ENCODE measurements at places on chromosomes 11 and 22.
A peak's percentile ranks its signal among the peaks of the same experiment; 100 is the strongest.

- no peak overlapping the region for H3K4me3 ChIP-seq
- H3K36me3 ChIP-seq, result peaks cover 13% of the 10 kb centered on the region
- no peaks in the 10 kb centered on the region for H3K27me3 ChIP-seq
- H3K4me1 ChIP-seq, result peaks cover 46% of the 10 kb centered on the region
- no peak overlapping the region for H3K27ac ChIP-seq
Measured at GRCh38 chr22:20573176-20573832, 65.9 kb downstream of the MED15 start.

- no peaks in the 10 kb centered on the region for H3K4me1 ChIP-seq
- H3K4me3 ChIP-seq, result no peak overlapping the region
- H3K27me3 ChIP-seq, result no peaks in the 10 kb centered on the region
- no peaks in the 10 kb centered on the region for H3K36me3 ChIP-seq
- H3K27ac ChIP-seq, result no peak overlapping the region
- DNase-seq, result no peak
Measured at GRCh38 chr11:79296141-79296540, 144.7 kb downstream of the TENM4 start.

DNA sequence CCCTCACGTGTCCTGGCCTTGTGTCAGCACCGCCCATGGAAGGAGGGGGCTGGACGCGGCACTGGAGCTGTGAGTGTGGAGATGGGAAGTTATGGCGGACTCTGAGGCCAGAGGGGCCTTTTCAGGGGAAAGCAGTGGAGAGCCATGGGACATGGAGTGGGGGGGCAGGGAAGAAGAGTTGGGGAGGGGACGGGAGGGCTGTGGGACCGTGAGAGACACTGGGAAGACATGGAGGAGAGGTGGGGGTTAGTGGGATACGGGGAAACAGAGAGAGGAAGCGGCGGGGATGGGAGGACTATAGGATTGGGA lies 58.2 kb downstream of the FBXO7 start:
- no peaks in the 10 kb centered on the region for H3K4me1 ChIP-seq
- no peak for DNase-seq
- no peaks in the 10 kb centered on the region for H3K27me3 ChIP-seq
- no peaks in the 10 kb centered on the region for H3K36me3 ChIP-seq
- H3K4me3 ChIP-seq, result no peak overlapping the region
- H3K27ac ChIP-seq, result no peak overlapping the region

GRCh38 chr11:133413703-133414102 lies 118.6 kb downstream of the OPCML start:
- H3K4me3 ChIP-seq, result no peak overlapping the region
- no peaks in the 10 kb centered on the region for H3K4me1 ChIP-seq
- no peaks in the 10 kb centered on the region for H3K36me3 ChIP-seq
- no peak overlapping the region for H3K27ac ChIP-seq

GRCh38 chr11:68282141-68282860 lies 10.5 kb upstream of the C11orf24 start:
- H3K27me3 ChIP-seq, result no peaks in the 10 kb centered on the region
- H3K4me1 ChIP-seq, result peaks cover 40% of the 10 kb centered on the region
- H3K36me3 ChIP-seq, result peaks cover 10% of the 10 kb centered on the region
- H3K4me3 ChIP-seq, result peak overlapping the region; percentile 75
- peak; percentile 87 for DNase-seq
- peak overlapping the region; percentile 85 for H3K27ac ChIP-seq

DNA sequence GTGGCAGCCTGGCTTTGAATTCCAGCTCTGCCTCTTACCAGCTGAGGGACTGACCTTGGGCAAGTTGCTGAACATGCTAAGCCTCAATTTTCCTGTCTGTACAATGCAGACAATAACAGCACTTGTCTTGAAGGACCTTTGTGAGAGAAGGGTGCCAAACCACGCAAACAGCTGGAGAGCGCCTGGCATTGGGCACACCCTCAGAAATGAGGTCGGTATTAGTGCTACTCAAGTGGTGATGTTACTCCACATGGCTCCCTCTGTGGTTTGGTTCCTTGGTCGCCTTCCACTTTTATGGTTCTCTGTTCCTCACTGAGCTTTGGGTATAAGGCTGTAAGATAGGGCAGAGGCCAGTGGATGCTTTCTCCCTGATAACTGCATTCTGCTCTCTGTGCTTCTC lies 8.2 kb downstream of the UBASH3B start:
- peaks cover 38% of the 10 kb centered on the region for H3K4me1 ChIP-seq
- no peak for DNase-seq
- H3K27me3 ChIP-seq, result no peaks in the 10 kb centered on the region
- no peak overlapping the region for H3K4me3 ChIP-seq
- H3K27ac ChIP-seq, result no peak overlapping the region

DNA sequence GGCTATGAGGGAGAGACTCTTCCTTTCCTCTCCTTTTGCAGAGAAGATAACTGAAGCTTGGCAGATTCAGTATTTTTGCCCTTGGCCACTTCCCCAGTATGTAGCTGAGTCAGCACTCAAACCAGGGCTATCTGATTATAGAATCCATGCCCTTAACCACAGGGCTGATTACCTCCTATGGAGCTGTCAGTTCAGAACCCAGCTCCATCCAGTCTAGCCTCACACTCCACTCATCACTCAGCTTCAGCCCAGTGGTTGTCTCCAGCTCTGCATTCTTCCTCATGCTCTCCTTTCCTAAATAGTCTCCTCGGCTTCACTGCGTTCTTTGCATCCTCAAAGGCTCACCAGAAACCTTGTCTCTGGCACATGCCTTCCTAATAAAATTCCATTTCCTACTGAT lies 151.6 kb upstream of the BLID start:
- H3K27ac ChIP-seq, result no peak overlapping the region
- no peaks in the 10 kb centered on the region for H3K4me1 ChIP-seq
- H3K36me3 ChIP-seq, result no peaks in the 10 kb centered on the region
- no peak overlapping the region for H3K4me3 ChIP-seq

DNA sequence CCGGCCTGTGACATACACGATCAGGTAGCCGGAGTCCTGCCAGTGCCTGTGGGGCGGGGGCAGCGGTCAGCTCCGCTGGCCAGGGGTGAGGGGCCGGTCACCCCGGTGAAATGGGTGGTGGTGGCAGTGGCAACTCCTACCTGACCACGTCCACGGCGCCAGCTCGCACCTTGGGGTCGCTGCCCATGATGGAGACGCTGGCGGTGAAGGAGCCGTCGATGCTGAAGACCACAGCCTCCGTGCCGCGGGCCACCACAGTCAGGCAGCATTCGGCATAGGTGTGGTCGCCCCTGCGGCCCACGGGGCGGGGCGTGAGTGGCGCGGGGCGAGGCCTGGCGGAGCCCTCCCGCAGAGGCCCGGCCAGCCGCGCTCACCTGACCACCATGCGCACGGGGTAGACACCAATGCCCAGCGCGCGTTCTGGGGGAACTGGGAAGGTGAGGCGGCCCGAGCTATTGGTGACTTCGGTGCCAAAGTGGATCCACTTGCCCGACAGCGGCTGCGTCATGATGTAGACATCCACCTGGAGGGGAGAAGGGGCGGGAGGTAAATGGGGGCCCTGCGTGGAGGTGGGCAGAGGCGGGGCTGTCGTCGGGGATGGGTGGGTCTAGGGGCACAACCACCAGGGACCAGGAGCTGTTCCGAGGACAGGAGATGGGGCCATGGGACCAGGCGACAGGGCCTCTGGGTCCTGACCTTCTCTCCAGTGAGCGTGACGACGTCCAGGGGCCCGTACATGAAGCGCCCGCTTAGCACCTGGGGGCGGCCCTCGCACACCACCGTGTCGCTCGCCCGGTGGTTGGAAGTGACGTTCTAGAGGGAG lies 10.9 kb downstream of the AIP start:
- H3K4me3 ChIP-seq, result no peak overlapping the region
- no peaks in the 10 kb centered on the region for H3K36me3 ChIP-seq
- H3K27me3 ChIP-seq, result no peaks in the 10 kb centered on the region
- no peak overlapping the region for H3K27ac ChIP-seq

- peaks cover 2% of the 10 kb centered on the region for H3K27me3 ChIP-seq
- no peak overlapping the region for H3K4me3 ChIP-seq
- no peak overlapping the region for H3K27ac ChIP-seq
- no peaks in the 10 kb centered on the region for H3K36me3 ChIP-seq
Measured at GRCh38 chr11:109845437-109845836, 247.8 kb upstream of the ZC3H12C start.

DNA sequence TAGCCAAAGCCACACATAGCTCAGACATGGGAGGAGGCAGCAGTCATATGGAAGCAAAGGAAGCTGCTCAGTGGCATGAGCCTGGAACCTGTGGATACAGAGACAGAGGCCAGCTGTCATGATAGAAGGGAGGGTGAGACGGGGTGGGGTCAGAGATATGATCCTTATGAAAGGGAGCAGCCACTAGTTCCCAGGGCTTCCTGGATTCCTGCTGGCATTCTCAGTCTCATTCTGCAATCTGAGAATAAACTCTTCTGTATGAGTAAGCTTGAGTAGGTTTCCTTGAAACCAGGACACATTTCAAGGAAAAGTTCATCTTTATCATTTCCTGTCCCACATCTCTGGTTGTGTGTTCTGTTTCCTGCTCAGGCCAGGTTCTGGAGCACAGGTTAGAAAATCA lies 220.2 kb upstream of the SNX19 start:
- no peak overlapping the region for H3K4me3 ChIP-seq
- no peaks in the 10 kb centered on the region for H3K4me1 ChIP-seq
- peaks cover 6% of the 10 kb centered on the region for H3K27me3 ChIP-seq
- no peak for DNase-seq

GRCh38 chr11:57547854-57548377 lies 10.5 kb downstream of the SMTNL1 start:
- no peaks in the 10 kb centered on the region for H3K27me3 ChIP-seq
- H3K27ac ChIP-seq, result peak overlapping the region; percentile 65
- H3K36me3 ChIP-seq, result peaks cover 7% of the 10 kb centered on the region
- no peak for DNase-seq
- peaks cover 11% of the 10 kb centered on the region for H3K4me1 ChIP-seq

- no peak overlapping the region for H3K27ac ChIP-seq
- no peaks in the 10 kb centered on the region for H3K4me1 ChIP-seq
- no peak overlapping the region for H3K4me3 ChIP-seq
- no peaks in the 10 kb centered on the region for H3K27me3 ChIP-seq
- DNase-seq, result no peak
Measured at GRCh38 chr11:112255067-112255720, 5.5 kb downstream of the PLET1 start.

GRCh38 chr22:47408409-47408808 lies 646.0 kb downstream of the TBC1D22A start:
- no peak for DNase-seq
- H3K36me3 ChIP-seq, result no peaks in the 10 kb centered on the region
- H3K27me3 ChIP-seq, result peaks cover 26% of the 10 kb centered on the region
- H3K4me1 ChIP-seq, result no peaks in the 10 kb centered on the region
- H3K27ac ChIP-seq, result no peak overlapping the region

GRCh38 chr11:112320668-112321067 lies 60.0 kb upstream of the PLET1 start:
- no peak overlapping the region for H3K27ac ChIP-seq
- H3K27me3 ChIP-seq, result no peaks in the 10 kb centered on the region
- no peak for DNase-seq
- no peak overlapping the region for H3K4me3 ChIP-seq
- H3K4me1 ChIP-seq, result peaks cover 14% of the 10 kb centered on the region
- H3K36me3 ChIP-seq, result no peaks in the 10 kb centered on the region

GRCh38 chr11:34274712-34275398 lies 83.0 kb downstream of the ABTB2 start:
- no peak for DNase-seq
- H3K36me3 ChIP-seq, result no peaks in the 10 kb centered on the region
- H3K4me3 ChIP-seq, result no peak overlapping the region
- no peak overlapping the region for H3K27ac ChIP-seq

- H3K36me3 ChIP-seq, result no peaks in the 10 kb centered on the region
- H3K27ac ChIP-seq, result no peak overlapping the region
- H3K4me3 ChIP-seq, result peak overlapping the region; percentile 97
- H3K4me1 ChIP-seq, result peaks cover 17% of the 10 kb centered on the region
- H3K27me3 ChIP-seq, result peaks cover 15% of the 10 kb centered on the region
Measured at GRCh38 chr11:85626496-85626895, 648 bp downstream of the DLG2 start.

DNA sequence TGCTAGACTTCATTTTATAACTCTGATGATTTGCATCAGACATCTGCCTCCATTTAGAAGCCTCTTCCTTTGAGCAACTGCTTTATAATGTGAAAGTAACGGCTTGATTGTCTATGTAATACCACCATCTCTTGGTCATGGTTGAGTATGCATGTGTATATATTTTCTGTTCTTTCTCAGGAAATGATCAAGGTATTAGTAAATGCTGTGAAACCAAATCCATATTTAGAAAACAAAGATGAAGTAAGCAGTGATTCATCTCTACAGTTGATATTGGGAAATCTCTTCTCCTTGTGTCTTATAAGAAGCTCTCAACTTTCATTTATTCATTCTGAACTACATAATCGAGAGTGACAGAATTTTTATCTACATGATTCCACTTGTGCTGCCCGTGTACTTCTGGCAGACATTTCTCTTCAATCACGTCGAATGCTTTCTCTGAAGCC lies 104.6 kb upstream of the ANO3 start:
- H3K27me3 ChIP-seq, result no peaks in the 10 kb centered on the region
- H3K36me3 ChIP-seq, result no peaks in the 10 kb centered on the region
- H3K27ac ChIP-seq, result no peak overlapping the region
- H3K4me1 ChIP-seq, result no peaks in the 10 kb centered on the region
- no peak overlapping the region for H3K4me3 ChIP-seq

GRCh38 chr11:59283825-59284772 lies 71.4 kb upstream of the MPEG1 start:
- H3K4me1 ChIP-seq, result peaks cover 7% of the 10 kb centered on the region
- no peak for DNase-seq
- no peaks in the 10 kb centered on the region for H3K36me3 ChIP-seq
- peaks cover 17% of the 10 kb centered on the region for H3K27me3 ChIP-seq

GRCh38 chr11:65855927-65856363 lies 2.0 kb downstream of the CFL1 start:
- peaks cover 55% of the 10 kb centered on the region for H3K4me1 ChIP-seq
- H3K4me3 ChIP-seq, result peak overlapping the region; percentile 96
- H3K27me3 ChIP-seq, result no peaks in the 10 kb centered on the region
- peaks cover 26% of the 10 kb centered on the region for H3K36me3 ChIP-seq
- DNase-seq, result no peak

DNA sequence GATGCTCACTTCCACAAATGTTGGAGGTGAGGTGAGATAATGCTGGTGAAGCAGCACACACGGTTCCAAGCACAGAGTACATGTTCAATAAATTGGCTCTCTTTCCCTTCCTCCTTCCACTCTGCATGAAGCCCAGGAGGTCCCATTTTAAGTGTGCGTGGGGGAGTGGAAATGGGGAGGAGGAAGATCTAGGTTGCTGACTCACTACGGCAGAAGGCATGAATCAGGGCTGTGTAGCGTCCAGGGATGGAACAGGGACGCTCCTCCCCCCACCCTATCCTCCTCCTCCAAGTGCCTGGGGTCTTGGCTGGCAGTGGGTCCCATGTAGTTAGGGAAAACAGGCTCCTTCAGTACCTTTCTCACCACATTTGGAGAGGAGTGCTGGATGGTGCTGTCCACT lies 44.2 kb downstream of the TRIM66 start:
- no peak for DNase-seq
- H3K4me1 ChIP-seq, result no peaks in the 10 kb centered on the region
- H3K4me3 ChIP-seq, result no peak overlapping the region
- H3K36me3 ChIP-seq, result peaks cover 14% of the 10 kb centered on the region
- H3K27ac ChIP-seq, result no peak overlapping the region

- DNase-seq, result no peak
- no peak overlapping the region for H3K4me3 ChIP-seq
- H3K27me3 ChIP-seq, result no peaks in the 10 kb centered on the region
- no peaks in the 10 kb centered on the region for H3K36me3 ChIP-seq
Measured at GRCh38 chr22:19503869-19504268, 20.3 kb downstream of the CLDN5 start.
